ENCODE measurements at places on chromosomes 5 and 9.
A peak's percentile ranks its signal among the peaks of the same experiment; 100 is the strongest.

GRCh38 chr9:124110307-124110915, 98.8 kb downstream of the LHX2 start:
- DNase-seq = peak; percentile 76

GRCh38 chr9:132040808-132041207, 38.9 kb downstream of the MED27 start:
- no peak for DNase-seq

GRCh38 chr9:126499911-126500599, 113.7 kb upstream of the LMX1B start:
- peak; percentile 26 for DNase-seq

DNA sequence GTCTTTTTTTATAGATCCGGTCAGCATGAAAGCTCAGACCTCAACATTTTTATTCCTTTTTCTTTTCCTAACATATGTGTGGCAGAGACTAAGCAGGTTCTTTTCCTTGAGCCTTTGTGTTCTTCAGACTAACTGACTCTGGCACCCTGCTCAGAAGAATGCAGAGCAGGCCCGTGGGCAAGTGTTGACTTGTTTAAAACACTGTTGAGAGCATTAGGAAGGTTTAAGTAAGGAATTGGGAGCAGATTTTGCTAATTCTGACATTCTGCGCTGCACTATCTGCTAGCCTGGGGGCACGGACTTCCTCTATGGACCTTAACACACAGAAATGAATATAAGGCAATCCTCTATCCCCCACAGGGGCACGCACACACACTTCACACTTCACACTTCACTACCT, 182.5 kb upstream of the PIK3R1 start:
- DNase-seq = no peak

DNA sequence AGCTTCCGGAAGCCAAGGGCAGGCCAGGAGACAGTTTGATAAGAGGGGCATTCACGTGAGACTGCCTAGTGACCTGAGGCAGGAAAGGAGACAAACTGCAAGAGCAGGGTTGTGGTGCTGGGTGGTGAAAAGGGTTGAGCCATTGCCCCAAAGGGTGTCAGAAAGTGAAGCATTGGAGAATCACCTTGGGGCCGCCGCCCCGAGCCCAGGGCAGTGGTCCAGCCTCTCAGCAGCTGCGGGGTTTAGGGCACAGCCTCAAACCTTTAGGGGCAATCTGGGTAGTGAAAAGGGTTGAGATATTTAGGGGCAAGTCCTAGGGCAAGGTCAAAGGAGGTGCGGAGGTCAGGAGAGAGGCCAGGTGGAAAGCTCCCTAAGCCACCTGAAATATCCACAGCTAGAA, 10.4 kb upstream of the ANKRD33B start:
- DNase-seq = no peak

DNA sequence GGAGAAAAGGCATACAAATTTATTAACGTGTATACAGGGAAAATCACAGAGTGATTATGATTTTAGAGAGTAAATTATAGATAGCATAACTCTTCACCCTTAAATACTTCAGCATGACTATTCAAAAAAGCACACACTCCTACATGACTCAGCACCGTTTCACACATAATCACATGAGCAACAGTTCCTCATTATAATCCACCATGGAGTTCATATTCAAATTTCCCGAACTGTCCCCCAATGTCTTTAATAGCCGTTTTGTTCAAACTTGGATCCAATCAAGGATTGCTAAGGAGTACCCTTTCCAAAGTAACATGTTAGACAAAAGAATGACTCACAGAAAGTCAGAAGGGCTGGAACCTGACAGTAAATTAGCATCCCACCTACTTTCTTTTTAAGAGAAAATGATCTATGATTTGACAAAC, 32.1 kb downstream of the RAPGEF1 start:
- peak; percentile 79 for DNase-seq

DNA sequence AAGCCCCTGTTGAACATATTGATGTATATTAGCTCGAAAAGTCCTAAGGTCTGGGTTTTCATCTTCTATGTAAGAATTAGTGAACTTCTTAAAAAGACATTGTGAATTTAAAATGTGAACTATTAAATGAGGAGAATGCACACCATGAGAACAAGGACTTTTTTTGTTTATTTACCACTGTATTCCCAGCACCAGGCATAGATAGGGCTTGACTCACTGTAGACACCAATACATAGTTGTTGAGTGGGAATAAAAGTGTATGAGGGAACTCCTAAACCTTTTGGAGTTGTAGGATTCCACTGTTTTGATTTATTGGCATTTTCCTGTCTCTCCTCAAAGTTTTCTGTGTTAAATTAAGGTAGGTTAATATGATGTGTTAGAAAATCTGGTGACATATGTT, 40.3 kb downstream of the NNT start:
- no peak for DNase-seq

DNA sequence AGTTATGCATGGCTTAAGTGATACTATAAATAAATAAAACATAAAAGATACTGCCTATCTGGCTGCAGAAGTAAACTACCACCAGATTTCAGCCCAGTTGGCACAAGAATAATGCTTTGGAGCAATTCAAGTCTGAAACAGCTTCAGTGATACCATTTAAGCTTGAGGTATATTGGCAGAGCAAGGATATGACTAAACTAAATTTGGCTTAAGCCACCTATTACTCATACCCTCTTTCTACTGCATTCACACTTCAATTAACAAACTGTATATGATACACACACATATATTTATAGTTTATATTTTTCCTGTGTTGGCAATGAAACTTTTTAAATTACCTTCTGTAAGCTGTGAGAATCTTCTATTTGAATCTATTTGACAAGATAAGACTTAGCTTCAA, 431.9 kb downstream of the ANXA1 start:
- DNase-seq = no peak

GRCh38 chr5:116068028-116068632, 16.7 kb upstream of the COMMD10 start:
- DNase-seq = peak; percentile 70

- no peak for DNase-seq
Measured at GRCh38 chr5:88675168-88675707, 207.7 kb downstream of the MEF2C start.

- DNase-seq = no peak
Measured at GRCh38 chr5:151617841-151618710, 26.9 kb upstream of the FAT2 start.

- peak; percentile 48 for DNase-seq
Measured at GRCh38 chr9:92970467-92970923, 23.2 kb downstream of the FGD3 start.

GRCh38 chr9:69649566-69650250, 22.5 kb downstream of the APBA1 start:
- no peak for DNase-seq

GRCh38 chr5:161547738-161548486, 1.4 kb upstream of the GABRB2 start:
- peak; percentile 10 for DNase-seq

- DNase-seq = peak; percentile 65
Measured at GRCh38 chr9:123749580-123750202, 180.2 kb downstream of the DENND1A start.

DNA sequence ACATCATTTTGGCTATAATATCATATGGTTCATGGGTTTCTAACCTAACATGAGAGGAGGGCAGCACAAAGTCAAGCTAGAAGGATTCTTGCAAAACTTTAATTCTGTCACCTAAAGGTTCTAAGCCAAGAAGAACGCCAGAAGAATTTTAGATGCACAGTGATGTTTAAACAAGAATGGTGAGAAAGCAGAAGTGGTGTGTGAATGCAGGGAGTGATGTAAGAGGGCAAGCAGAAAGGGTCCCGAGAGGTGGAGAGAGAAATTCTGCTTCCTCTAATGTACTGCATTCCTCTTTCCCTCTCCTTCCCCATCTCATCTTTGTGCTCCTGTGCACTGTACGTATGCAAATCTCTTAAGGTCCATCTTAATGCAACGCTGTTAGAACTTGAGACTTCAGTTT, 2.1 kb upstream of the TRMO start:
- peak; percentile 85 for DNase-seq

DNA sequence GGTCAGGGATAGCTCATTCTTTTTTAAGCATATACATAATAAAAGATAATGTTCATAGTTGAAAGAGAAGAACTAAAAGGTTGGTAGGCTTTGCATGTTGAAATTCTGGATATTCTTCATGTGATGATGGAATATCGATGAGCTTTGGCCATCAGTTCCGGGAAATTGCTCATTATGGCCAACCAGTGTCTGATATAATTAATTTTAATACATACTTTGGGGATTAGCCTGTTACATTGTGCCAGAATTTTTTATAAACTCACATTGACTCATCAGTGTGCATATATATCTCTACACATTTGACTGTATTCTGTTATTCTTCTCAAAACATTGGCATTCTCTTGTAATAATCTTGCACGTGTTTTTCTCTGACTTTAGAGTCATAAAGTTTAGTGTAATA, 84.3 kb downstream of the NNT start:
- no peak for DNase-seq

DNA sequence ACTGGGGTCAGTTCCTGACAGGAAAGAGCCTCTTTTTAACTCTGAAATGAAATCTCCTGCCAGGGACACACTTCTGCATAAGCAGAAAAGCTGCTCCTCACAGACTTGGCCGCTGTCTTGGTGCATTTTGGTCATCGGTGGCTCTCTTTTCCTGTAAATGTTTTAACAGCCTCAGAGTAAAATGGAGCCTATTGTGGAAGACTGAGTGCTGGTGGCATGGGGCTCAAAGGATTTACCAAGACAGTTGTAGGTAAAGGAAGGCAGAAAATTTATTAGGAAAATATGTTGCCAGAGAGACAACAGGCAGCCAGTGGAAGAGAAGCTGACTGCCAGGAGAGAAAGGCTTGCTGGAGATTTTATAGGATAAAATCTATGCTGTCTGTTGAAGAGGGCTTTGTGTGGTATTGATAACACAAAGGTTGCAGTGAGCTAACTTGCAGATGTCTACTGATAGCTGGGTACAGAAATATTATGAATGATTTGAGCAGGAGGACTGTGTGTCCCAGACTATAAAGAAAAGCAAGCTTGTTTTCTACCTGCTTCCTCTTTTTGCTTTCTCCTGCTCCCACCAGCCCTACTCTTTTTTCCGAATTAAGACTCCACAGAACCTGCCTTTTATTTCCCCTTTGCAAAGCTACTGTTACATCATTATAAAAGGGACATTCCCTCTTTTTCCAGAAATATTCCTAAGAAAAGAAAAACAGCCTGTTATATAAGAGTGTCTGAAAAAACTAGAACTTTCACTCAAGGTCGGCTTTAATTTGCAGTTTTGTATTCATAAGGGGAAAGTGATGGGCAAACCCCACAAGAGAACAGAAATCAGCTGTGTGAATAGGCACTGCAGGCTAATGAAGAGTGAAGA, 27.9 kb upstream of the IFNA14 start:
- DNase-seq = peak; percentile 31

DNA sequence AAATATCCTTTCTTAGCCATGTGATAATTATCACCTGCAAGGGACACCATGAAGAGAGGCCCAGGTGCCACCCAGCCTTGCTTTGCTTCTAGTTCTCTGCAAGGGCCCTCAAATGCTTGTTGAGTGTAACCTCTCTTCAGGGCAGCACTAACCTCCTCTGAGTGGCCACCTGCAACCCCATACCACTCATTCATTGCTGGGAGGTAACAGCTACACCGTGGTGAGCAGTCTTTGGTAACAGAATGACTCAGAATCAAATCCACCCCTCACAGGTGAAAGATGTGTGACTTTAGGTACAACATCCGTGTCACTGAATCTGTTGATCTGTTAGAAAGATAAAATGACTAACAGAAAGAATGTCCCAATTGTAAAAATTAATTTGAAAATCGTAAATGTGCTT, 365.1 kb upstream of the TRPC7 start:
- no peak for DNase-seq

DNA sequence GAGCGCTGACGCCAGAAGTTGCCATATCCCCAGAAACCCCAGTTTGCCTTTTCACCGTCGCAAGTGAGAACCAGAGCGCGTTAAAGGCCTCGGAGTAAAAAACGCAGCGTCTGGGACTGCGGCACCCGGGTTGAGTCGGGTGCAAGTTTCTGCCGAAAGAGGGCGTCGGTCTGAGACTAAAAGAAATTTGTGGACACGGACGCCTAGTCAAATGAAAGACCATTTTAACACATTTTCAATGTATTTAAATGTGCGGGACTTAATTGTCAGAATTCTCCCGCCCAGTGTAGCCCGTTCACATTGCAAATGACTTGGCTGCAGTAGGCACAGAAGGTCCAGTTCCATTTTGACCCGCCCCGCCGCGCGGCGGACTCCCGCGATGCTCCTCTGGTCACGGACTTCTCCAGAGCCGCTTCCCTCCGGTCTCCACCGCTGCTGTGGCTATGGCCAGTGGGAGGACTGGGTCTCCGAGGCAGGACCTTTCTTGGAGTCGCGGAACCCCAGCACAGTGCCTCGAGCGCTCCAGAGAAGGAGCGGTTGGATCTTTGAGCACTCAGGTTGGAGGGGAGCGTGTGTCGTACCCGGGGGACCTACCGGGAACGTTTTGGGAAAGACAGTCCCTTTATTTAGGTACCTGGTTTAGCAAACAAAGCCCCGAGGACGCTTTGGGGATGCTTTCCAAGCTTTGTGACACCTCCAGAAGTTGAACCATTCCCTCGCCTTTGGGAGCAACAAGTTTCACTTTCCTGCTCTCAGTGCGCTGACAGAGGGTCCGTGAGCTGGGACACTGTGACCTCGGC, 1.2 kb upstream of the NPR3 start:
- DNase-seq = peak; percentile 77

DNA sequence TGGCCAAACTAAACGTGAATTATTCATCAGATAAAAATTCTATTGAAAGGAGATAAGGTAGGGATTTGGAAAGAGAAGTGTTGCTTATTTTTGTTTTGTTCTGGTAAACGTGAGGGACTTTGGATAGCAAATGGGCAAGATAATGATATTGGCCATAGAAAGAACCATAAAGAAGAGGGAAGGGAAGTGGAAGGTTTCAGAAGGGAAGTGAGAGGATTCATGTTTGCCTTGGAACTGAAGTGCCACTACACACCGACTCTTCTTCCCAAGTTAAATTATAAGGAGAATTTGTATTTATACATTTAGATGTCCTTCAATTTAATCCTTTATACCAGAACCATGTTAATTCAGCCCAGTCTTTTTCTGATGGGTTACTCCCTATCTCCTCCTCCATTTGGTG, 42.1 kb upstream of the TAF11L2 start:
- DNase-seq = no peak

GRCh38 chr5:91382530-91383026, 539 bp downstream of the ARRDC3 start:
- DNase-seq = peak; percentile 67

All from NB4 (cell line).